ENCODE measurements at places on chromosomes 11 and 22. TPM values are rescaled to one million over a fixed set of nuclear protein-coding genes. Genes with fewer than 3 reads are reported as not detected.

GRCh38 chr22:32475468-32476010, 928 bp downstream of the FBXO7 start:
- H3K4me1 ChIP-seq = peaks cover 7% of the 10 kb centered on the region
- peak; percentile 18 for DNase-seq
- H3K27ac ChIP-seq = peak overlapping the region; percentile 100
- no peaks in the 10 kb centered on the region for H3K27me3 ChIP-seq

- no peaks in the 10 kb centered on the region for H3K36me3 ChIP-seq
- no peak overlapping the region for H3K27ac ChIP-seq
Observed at GRCh38 chr11:71935338-71935925, 6.6 kb downstream of the RNF121 start.

The RFPL3 gene
- polyA plus RNA-seq = 0.21 TPM

GRCh38 chr11:6611092-6611962, 689 bp downstream of the TAF10 start:
- H3K4me3 ChIP-seq = peak overlapping the region; percentile 80
- H3K36me3 ChIP-seq = peaks cover 33% of the 10 kb centered on the region
- peak overlapping the region; percentile 96 for H3K27ac ChIP-seq
- H3K27me3 ChIP-seq = no peaks in the 10 kb centered on the region
- peak; percentile 47 for DNase-seq

DNA sequence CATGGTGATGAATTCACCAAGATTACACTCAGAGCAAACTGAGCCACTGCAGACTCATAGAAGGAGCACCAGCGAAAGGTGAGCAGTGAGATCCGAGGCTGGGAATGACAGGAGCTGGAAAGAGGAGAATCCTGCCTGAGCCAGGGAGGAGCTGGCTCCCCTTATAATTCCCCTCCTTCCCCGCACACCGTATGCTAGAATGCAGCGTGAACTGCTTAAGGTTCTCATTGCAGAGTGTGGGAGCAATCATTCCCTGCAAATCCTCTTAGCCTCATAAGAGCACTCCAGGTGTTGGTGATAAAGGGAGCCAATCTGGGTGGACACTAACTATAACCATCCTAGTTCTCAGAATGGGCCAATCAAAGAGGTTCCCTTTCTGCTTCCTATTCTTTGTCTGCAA, 127.6 kb upstream of the TEAD1 start:
- no peak overlapping the region for H3K4me3 ChIP-seq
- no peaks in the 10 kb centered on the region for H3K4me1 ChIP-seq
- no peak for DNase-seq

DNA sequence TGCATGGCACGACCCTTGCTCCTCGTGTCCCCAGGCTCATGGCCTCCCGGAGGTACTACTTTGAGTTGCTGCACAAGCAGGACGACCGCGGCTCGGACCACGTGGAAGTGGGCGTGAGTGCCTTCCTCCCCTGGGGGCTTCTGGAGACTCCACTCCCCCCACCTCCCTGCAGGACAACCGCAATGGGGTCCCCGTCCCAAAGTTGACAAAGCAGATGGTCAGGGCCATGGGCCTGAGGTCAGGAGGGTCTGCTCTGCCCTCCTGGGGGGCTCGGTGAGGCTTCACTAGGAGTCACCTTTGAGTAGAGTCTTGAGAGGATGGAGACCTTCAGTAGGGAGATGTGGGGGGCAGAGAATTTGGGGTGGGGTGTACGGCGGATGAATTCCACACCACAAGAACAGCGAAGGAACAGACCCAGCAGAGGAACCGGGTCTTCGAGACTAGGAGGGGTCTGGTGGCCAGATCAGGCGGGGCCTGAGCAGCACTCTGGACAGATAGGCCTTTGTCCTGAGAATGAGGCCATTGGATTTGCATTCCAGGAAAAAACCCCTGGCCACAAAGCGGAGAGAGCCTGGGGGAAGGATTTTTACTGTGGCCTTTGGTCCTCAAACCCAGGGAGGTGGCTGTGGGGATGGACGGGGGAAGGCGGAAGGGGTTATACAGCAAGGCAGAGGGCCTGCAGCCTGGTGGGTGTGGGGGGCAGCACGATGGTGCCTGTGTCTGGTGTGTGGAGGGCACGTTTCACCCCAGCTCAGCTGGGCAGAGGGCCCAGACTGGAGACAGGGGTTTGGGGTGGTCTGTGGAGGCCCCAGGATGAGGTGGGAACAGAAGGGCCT, 4.6 kb downstream of the B4GALNT4 start:
- H3K36me3 ChIP-seq = no peaks in the 10 kb centered on the region
- no peaks in the 10 kb centered on the region for H3K27me3 ChIP-seq
- no peak overlapping the region for H3K4me3 ChIP-seq
- DNase-seq = no peak

- no peaks in the 10 kb centered on the region for H3K36me3 ChIP-seq
- DNase-seq = no peak
- no peaks in the 10 kb centered on the region for H3K27me3 ChIP-seq
- H3K27ac ChIP-seq = no peak overlapping the region
- no peak overlapping the region for H3K4me3 ChIP-seq
- peaks cover 4% of the 10 kb centered on the region for H3K4me1 ChIP-seq
Observed at GRCh38 chr11:113106507-113106906, 145.3 kb downstream of the NCAM1 start.

The DDI1 gene
- not detected for polyA plus RNA-seq

The ZNF280B gene
- polyA plus RNA-seq = 0.38 TPM

The FOSL1 gene
- polyA plus RNA-seq = 4.3 TPM

DNA sequence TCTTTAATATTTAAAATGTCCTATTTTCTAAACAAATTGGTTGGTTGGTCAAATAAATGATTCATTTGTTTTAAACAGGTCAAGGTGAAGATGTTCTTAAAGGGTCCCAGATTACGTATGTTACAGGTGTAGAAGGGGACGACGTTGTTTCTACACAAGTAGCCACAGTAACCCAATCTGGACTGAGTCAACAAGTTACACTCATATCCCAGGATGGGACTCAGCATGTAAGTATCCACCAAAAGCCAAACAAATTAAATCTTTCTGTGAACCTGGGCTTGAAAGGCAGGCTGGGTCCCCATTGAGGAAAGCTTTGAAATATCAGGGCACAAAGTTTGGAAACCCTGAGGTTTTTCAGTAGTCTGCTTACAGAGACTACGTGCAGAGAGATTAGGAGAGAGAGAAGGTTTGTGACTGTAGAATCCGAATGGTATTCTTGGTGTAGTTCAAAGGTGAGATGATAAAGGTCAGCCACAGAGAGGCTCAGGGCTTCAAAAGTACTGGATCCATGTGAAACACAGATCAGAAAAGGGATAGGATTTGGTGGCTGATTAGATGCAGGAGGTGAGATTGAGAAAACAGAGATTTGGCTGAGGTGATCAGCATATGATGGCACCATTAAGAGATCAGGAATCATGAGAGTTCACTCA, 51.7 kb downstream of the ZNF143 start:
- no peak overlapping the region for H3K27ac ChIP-seq
- H3K4me1 ChIP-seq = peaks cover 14% of the 10 kb centered on the region
- no peak overlapping the region for H3K4me3 ChIP-seq
- H3K27me3 ChIP-seq = no peaks in the 10 kb centered on the region

The B3GAT1 gene
- polyA plus RNA-seq = 0.49 TPM

The VSIG10L2 gene
- 0.14 TPM for polyA plus RNA-seq

The SLC35F2 gene
- 2.8 TPM for polyA plus RNA-seq

The PLA2G3 gene
- 0.02 TPM for polyA plus RNA-seq

The HBB gene
- polyA plus RNA-seq = 4.9 TPM

DNA sequence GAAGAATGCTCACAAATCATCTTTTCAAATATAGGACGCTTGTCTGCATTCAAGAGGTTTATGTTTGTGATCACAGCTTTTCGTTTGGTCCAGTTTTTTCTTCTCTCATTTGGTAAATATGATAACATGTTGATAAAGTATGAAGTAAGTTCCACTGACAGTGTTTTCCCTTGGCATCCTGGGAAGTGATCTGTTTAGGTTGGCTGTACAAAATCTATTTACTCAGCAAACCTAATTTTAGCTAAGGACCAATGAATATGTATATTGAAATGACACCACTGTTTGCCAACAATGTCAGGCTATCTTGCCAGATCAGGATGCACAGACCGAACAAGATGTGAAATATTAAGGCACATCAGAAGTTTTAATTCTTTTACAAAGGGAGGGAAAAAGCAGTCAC, 1230.8 kb downstream of the LRRC4C start:
- DNase-seq = no peak
- H3K36me3 ChIP-seq = no peaks in the 10 kb centered on the region
- no peak overlapping the region for H3K27ac ChIP-seq
- H3K4me3 ChIP-seq = no peak overlapping the region
- no peaks in the 10 kb centered on the region for H3K27me3 ChIP-seq
- H3K4me1 ChIP-seq = no peaks in the 10 kb centered on the region

The FXYD6 gene
- 48.0 TPM for polyA plus RNA-seq

DNA sequence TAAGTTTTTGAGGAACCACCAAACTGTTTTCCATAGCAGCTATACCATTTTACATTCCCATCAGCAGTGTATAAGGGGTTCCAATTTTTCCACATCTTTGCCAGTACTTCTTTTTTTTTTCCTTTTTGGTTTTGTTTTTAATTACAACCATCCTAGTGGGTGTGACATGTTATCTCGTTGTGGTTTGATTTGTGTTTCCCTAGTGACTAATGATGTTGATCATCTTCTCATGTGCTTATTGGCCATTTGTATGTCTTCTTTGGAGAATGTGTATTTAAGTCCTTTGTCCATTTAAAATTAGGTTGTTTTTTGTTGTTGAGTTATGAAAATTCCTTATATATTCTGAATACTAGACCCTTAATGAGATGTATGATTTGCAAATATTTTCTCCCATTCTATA, 59.3 kb downstream of the STIM1 start:
- H3K4me1 ChIP-seq = no peaks in the 10 kb centered on the region
- H3K4me3 ChIP-seq = no peak overlapping the region
- no peaks in the 10 kb centered on the region for H3K27me3 ChIP-seq

All from pancreas (tissue), 10 donors.